ENCODE measurements at places on chromosomes 5 and 9.

DNA sequence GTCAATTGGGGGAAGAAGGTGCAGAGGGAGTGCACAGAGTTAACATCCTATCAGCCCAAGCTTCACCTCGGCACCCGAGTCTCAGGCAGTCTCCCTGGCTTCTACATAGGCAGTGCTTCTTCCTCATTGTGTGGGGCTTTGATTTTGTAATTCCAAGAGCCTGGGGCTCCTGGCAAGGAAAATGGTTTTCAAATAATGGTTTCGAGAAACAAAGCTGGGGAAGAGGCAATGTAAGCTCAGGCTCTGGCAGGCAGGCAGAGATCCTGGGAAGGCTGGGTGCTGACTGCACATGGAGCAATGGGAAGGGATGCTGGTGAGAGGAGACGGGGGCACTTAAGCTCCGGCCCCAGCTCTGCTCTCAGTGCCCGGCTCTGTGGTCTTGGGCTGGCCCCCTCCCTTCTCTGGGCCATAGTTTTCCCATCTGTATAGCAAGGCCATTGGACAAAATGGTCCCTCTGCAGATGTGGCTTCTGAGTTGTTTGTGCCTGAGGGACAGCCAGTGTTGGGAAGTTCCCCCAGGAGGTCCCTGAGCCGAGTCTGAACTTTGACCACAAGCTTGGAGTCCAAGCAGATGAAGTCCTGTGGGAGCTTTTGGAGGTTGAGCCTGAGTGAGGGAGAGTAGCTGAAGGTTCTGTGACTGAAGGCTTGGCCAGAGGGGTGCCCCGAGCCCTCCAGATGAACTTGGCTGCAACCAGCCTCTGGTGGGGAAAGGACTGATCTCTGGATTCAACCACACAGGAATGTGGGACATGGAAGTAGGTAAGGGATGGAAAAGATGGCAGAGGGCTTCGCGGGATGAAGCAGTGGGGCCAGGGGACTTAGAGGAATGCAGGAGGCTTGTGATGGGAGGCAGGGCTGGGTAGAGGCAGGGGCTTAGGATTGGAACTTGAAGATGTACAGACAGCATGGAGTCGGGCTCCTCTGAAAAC, 28.5 kb upstream of the IL17B start:
- no peak for DNase-seq

DNA sequence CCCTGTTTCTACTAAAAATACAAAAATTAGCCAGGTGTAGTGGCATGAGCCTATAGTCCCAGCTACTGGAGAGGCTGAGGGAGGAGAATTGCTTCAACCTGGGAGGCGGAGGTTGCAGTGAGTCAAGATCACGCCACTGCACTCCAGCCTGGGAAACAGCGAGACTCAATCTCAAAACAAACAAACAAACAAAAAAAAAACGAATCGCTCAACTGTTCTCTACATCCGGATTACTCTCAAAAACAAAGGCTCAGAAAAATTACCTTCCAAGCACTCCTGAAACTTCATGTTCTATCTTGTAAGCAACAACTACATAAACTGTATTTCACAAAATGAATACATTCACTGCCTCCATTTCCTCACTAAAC, 14.0 kb downstream of the UBAP2 start:
- DNase-seq = no peak

- no peak for DNase-seq
These were observed 129.7 kb upstream of the PCA3 start for GRCh38 chr9:76634356-76635054.

DNA sequence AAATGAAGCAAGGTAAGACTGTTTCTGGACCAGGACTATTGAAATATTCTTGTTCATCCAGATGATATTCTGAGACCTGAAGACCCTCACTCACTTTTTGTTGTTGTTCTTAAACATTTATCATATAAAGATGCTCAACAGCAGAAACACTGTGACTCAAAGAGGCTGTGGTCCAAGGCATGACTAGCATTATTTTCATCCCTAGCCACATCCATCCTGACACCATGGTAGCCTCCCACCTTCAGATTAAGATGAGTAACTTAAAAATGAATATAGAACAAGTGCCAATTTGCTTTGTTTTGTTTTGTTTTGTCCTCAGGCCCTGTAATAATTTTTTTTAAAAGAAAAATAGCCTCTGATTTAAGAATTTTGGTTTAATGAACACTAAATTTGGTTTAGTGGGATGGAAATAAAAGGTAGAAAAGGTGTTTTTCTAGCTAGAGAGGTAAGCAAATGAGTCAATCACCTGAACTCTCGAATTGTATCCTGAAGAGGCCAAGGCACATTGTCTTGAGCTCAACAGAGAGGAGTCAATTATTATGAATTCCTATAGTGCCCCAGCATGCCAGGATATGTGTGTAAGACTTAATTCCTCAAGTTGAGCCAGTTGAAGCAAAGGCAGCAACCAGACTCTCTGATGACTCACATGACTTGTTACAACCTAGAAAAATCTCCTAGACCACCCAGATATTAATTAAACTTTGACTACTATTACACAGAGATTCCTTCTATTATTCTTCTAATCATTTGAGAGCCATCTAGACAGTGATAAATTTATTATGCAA, 380.1 kb upstream of the TUSC1 start:
- DNase-seq = no peak

- peak; percentile 48 for DNase-seq
These were observed 51.1 kb upstream of the LHFPL2 start for GRCh38 chr5:78699552-78700153.

DNA sequence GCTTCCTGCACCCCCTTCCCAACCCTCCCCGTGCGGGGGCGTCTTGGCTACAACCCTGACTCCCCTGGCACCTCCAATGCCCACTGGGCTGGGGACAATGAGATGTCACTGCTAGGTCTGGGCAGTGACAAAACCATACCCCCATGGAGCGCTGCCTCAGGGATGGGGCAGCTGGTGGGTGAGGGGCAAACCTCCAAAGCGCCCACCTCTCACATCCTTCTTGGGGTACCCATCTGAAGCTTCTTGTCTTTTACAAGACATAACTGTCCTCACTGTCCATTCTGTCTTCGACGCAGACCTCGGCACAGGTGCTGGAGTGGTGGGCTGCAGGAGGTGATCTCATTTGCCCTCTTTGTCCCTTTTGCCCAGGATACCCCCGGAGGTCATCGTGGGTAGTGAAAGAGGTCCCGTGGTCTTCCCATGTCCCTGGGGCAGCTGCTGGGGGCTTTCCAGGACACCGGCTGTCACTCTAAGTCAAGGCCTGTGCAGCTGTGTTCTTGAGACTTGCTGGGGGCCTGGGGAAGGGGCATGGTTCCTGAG, 27.8 kb upstream of the CSF1R start:
- peak; percentile 33 for DNase-seq

GRCh38 chr5:111853748-111854147, 96.8 kb upstream of the NREP start:
- DNase-seq = no peak

DNA sequence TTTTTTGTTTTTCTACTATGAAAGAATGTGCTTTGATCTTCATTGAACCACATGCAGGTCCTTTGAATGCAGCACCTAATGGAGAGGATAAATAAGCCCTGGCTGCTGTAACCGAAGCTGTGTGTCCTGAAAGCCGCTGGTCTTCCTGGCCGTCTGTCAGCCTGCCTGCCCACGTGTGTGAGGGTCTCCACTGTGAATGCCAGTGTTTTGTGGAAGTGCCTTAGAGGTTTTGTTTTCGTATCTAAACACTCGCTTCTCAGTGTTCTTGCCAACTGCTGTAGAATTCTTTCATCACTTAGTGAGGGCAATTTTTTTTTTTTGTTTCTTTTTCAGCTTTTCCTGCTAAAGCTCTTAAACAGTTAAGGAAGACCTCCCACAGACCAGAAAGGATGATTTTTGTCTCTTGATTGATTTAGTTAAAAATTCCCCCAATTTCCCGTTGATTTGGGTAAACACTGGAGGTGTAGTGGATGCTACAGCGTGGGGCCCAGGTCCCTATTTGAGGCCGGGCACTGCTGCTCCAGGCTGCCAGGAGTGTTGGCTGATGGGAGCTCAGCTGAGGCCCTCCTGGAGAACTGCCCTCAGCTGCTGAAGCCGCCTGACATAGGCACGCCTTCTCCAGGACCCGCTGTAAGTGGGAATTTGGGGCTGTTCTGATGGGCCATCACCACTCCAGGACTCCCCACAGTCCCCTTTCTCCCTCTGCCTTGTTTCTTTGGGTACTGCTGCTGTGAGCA, 29.2 kb upstream of the PTCH1 start:
- no peak for DNase-seq

DNA sequence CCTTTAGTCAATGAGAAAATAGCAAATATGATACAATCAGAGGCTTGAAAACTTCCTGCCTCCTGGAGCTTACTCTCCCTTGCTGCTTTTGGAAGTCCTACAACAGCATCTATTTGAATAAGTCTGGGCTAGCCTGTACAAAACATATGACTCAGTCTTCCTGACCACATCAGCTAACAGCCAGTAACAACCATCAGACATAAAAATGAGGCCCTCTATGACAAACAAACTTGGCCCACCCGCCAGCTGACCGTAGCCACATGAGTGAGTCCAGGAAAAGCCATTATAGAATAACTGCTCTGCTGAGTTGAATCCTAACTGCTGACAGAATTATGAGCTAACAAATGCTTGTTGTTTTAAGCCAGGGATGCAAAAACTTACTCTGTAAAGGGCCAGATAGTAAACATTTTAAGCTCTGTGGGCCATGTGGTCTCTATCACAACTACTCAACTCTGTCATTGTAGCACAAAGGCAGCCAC, 347.6 kb downstream of the PTPRD start:
- DNase-seq = no peak

DNA sequence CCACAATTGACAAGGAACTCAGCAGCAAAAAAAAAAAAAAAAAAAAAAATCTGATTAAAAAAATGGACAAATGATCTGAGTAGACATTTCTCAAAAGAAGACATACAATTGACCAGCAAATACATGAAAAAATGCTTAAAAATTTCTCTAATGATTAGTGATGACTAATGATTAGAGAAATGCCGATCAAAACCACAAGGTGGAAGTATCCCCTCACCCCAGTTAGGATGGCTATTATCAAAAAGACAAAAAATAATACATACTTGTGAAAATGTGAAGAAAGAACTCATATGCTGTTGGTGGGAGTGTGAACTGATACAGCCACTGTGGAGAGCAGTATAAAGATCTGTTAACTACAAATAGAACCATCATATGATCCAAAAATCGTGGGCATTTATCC, 245.3 kb downstream of the OSTF1 start:
- no peak for DNase-seq

- no peak for DNase-seq
These were observed 22.8 kb upstream of the CRHBP start for GRCh38 chr5:76930083-76930482.

DNA sequence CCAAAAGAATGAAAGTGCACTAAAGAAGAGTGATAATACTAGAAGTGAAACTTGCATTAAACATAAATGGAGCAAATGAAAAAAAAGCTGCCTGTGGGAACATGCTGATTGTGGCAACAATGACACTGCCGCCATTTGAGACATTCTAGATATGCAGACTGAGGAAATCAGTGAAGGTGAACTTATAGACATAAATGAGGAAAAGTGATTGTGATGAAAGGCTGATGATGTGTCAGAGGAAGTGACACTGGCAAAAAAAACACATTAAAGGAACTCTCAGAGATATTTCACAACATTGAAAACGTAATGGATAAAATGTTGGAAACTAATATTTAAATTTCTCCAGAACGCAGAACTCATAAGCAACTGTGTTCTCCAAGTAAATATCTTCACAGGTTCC, 1.2 kb downstream of the ERCC8 start:
- no peak for DNase-seq

GRCh38 chr9:89400403-89401116, 82.3 kb downstream of the SECISBP2 start:
- no peak for DNase-seq

Data from upper lobe of left lung (tissue), 6 donors.